AG04450 (cell line): ENCODE measurements at places on chromosomes 4 and X. TPM values are rescaled to one million over a fixed set of nuclear protein-coding genes. Genes with fewer than 3 reads are reported as not detected.

DNA sequence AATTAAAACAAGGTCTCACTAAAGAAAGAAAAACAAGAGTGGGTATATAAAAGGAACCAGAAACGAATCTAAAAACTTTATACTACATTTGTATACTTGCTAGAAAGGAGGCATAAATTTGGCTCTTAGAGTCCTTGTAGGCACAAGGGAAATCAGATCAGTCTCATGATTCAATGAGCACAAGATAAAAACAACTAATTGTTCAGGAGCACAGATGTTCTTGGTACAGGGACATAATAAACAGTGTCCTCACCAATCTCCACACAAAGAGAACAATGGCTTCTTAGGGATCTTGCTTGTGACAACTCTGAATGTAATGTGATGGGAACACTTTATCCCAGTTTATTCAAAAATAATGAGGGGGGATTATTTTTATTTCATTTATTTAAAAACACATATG lies 28.3 kb downstream of the TMEM144 start:
- DNase-seq = no peak

DNA sequence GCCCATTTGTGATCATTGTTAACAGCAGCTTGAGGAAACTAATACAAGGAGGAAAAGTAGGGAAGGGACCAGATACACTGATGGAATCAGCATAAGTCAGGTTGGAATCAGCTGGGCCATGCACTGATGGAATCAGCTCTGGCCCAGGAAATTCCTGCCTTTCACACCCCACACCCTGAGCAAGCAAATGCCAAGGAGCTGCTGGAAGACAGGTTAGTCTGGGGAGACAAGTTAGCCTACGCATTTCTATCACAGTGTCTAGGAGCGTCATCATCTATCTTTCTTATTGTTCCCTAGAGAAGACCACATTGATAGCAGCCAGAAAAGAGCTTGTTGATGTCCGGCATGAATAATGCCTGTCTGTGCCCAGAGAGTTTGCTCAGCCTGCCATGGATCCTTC lies 16.2 kb upstream of the CEP135 start:
- no peak for DNase-seq

DNA sequence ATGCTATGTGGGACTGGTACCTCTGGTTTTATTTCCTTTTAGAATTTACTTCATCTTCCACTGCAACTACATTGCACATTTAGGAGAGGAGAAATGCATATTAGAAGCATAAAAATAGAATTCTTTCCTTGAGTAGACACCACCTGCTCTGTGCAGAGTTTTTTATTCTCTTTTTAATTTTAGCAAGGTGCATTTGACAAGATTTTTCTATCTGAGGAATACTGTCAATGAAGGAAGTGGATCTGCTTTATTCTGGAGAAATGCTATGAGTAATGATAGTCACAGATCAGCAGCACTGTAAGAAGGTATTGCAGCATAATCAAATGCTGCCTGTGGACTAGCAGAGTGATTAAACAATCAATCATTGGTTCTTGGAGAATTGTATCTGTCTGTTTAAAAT lies 1038.3 kb downstream of the RAPGEF2 start:
- no peak for DNase-seq

DNA sequence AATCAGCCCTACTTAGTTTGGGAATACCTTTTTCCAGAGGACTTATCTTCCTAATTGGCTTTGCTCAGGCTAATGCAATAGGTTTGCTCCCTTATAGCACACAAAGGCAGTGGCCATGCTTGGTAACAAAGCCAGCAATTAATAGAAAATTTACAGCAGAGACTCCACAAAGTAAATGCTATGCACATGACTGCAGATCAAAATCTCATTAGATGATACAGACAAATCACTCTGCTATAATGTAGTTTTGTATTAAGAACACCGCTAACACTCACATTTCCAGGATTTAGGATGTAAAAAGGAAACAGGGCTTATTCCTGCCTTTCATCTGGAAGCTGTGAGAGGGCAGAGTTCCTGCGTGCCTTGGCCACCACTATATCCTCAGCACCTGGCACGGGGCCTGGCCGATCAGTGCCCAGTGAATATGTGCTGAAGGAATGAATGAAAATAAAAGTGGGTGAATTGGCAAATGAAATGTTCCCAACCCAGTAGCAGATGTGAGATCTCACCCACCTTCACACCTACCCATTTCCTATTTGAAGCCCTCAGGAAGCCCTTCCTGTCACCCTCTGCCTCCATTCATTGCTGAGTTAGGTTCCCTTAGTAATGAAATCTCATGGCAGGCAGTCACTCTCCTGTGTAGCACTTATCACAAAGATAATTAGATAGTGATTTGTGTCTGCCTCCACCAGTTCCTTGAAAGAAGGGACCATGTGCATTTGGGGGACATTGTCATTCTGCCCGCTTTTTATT lies 5.1 kb downstream of the SEPTIN6 start:
- no peak for DNase-seq

ART3 gene
- polyA plus RNA-seq = 0.20 TPM in 1 of 2 replicates, not detected in the other

DNA sequence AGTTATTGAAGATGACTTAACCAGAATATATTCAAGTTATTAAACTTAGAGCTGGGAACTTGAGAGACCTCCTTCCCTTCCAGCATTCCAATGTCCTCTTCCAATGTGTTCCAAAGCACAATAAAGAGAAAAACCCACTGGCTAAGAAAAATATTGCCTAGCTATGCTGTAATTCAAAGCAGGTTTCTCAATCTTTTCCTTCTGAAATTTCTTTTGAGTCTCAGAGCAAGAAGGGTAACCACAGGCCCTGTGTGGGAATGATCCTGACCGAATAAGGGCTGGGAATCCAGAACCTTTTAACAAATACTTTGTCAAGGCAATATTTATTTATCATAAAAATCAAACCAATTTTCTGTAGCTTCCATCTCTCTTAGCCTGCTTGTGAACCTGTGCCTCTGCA lies 150.7 kb upstream of the SFRP2 start:
- no peak for DNase-seq

GRCh38 chrX:19544693-19545305 lies 29.5 kb upstream of the MAP3K15 start:
- DNase-seq = no peak
